ENCODE measurements at places on chromosomes 7 and 10. TPM values are rescaled to one million over a fixed set of nuclear protein-coding genes. Genes with fewer than 3 reads are reported as not detected.
A peak's percentile ranks its signal among the peaks of the same experiment; 100 is the strongest.

DNA sequence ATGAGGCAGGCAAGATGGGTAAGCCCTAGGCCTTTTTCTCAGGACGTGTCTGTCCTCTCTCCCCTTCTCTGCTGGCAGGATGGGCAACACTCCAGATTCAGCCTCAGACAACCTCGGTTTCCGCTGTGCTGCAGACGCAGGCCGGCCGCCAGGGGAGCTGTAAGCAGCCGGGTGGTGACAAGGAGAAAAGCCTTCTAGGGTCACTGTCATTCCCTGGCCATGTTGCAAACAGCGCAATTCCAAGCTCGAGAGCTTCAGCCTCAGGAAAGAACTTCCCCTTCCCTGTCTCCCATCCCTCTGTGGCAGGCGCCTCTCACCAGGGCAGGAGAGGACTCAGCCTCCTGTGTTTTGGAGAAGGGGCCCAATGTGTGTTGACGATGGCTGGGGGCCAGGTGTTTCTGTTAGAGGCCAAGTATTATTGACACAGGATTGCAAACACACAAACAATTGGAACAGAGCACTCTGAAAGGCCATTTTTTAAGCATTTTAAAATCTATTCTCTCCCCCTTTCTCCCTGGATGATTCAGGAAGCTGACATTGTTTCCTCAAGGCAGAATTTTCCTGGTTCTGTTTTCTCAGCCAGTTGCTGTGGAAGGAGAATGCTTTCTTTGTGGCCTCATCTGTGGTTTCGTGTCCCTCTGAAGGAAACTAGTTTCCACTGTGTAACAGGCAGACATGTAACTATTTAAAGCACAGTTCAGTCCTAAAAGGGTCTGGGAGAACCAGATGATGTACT is 13.1 kb downstream of the PHKG1 start:
- peaks cover 6% of the 10 kb centered on the region for H3K36me3 ChIP-seq
- no peaks in the 10 kb centered on the region for H3K4me1 ChIP-seq
- peak; percentile 8 for DNase-seq
- H3K4me3 ChIP-seq = no peak overlapping the region
- no peak overlapping the region for H3K27ac ChIP-seq

- no peak overlapping the region for H3K27ac ChIP-seq
- no peak for DNase-seq
- no peaks in the 10 kb centered on the region for H3K27me3 ChIP-seq
These were observed 70.1 kb downstream of the RNF216 start for GRCh38 chr7:5711409-5711808.

Gene NME8
- total RNA-seq = not detected

Gene MEOX2
- total RNA-seq = not detected

DNA sequence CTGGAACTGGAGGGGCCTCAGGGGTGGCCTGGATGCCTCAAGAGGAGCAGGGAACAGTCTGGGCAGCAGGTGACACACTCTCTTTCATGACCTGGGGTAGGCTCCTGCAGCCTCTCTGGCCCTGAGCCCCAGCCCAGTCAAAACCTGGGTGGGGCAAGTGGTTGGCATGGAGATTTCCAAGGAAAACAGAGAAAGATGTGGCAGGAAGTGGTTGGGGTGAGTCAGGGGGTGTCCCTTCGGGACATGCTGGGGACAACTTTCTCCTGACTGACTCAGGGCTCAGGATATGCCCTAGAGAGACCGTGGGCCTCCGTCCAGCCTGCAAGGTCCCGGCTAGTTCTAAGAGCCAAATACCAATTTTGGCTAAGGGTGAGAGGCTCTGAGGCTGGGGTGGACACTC is 2.9 kb downstream of the AQP1 start:
- no peak overlapping the region for H3K4me3 ChIP-seq
- H3K36me3 ChIP-seq = no peaks in the 10 kb centered on the region
- no peak for DNase-seq
- no peak overlapping the region for H3K27ac ChIP-seq
- H3K4me1 ChIP-seq = no peaks in the 10 kb centered on the region
- peaks cover 2% of the 10 kb centered on the region for H3K27me3 ChIP-seq
